Activated naive CD4-positive, alpha-beta T cell treated with Interleukin-2 at 50 U/mL for 16 hours (primary cell): ENCODE measurements at places on chromosomes 5 and 9.

- DNase-seq = no peak
These were observed 586.3 kb downstream of the BRINP1 start for GRCh38 chr9:118782790-118783463.

DNA sequence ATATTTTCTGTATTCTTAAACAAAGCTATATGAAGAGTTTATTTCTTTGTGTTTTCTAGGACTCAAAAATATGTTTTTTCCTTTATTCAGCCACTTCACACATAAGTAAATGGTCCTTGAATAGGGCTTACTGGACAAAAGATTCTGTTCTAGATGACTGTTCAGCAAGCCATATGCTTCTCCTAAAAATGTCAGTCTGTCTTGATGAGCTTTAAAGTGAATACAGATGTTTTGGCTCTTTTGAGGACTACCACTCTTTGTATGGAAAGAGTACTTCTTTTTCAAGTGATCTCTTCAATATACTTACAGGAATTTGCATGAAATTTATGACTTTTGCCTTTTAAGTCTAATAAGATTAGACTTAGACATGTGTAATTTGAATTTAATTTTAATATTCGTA, 8.4 kb downstream of the NDUFS4 start:
- no peak for DNase-seq

DNA sequence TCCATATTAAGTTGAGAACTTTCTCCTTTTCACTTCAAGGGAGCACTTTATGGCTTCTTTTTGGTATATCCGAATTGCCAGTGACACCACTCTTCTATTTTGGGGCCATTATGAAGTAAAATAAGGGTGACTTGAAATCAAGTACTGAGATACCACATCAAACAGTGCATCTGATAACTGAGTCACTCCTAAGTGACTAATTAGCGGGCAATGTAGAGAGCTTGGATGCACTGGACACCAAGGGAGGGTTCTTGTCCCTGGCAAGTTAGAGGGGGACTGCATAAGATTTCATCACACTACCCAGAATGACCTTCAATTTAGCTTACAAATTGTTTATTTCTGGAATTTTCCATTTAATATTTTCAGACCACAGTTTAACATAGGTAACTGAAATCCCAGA, 813.9 kb upstream of the CDH10 start:
- DNase-seq = no peak

- DNase-seq = no peak
These were observed at the start of gene UBE2QL1 for GRCh38 chr5:6448622-6449464. Gene UBE2QL1, plus strand, starts transcription at chr5:6448859. Its CDS starts 35 bp downstream, at chr5:6448894.

DNA sequence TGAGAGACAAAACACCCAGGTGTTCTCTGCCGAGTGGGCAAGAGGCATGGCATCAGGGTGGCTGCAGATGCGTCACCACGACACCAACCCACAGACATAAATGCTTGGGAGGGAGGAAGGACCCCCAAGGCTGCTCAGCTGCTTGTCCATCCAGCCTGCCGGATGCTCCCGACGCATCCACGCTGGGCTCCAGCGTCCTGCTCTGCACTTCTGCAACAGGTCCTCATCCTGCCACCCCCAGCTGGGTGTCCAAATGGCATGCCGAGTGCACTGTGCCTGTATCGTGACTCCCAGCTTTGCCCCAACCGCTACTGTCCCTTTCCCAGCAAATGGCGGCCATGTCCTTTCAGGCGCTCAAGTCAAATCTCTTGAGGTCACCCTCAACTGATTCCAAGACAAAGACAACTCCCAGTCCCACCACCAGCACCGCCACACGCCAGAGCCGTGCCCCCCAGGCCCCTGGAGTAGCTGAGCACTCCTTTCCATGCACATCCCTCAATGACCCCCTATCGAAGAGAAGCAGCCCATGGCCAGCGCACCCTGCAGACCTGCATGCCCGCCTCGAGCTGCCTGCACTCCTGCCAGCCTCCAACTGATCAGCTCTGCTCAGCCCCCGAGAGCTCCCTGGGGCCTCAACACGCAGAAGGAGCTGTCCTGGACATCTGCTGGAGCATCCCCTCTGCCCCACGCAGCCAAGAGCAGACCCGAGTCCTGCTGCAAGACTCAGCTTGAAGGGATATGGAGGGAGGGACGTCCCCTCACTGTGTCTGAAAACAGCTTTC, 116.7 kb downstream of the ROR2 start:
- no peak for DNase-seq

GRCh38 chr9:133615186-133615585, 6.0 kb upstream of the FAM163B start:
- DNase-seq = no peak
